ENCODE measurements at places on chromosomes 1 and 21. TPM values are rescaled to one million over a fixed set of nuclear protein-coding genes. Genes with fewer than 3 reads are reported as not detected.

DNA sequence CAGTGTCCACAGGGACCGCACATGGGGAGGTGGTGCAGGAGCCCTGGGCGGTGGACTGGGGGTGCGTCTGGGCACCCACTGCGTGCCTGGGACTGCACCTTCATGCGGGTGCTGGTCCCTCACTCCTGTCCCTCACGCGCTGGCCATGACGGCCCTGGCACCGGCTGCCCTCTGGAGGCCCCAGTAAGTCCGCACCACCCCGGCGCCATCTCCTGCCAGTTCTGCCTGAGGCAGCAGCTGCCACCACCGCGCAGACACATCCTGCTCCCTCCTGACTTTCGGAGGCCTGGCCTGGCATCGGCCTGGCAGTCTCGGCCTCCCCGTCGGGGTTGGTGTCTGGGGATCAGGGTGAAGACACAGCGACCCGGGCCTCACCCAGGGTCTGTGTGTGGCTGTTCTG, 64.8 kb downstream of the MORN1 start:
- H3K27me3 ChIP-seq = no peaks in the 10 kb centered on the region
- DNase-seq = no peak

DNA sequence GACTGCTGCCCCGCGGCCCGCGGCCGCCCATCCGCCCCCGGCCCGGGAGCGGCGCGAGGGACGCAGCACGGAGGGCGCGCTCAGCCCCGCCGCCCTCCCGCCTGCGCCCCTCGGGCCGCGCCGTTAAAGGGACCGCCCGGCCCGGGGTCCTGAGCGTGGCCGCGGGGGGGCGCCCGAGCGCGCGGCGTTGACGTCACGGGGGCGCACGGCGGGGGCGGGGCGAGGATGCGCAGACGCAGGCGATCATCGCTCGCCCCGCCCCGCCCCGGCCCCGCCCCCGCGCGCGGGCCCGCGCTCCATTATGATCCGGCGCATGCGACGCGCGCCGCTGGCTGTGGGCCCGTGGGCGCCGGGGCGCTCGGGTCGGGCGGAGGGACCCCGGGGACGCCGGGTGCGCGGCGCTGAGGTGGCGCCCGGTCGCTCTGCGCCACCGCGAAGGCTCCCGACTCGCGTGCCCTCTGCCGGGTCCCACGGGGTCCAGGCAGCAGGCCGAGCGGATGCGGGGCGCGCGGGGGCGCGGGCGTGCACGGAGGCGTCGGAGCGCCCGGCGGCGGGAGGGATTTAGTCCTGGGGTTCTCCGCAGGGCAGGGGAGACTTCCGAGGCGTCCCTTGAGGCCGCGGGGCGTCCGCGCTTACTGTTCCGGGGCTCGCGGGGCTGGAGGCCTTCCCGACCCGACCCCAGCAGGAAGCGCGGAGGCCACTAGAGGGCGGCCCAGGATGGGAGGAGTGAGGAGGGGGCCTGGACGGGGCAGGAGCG, at the start of gene DVL1:
DVL1 (minus strand) TSS at position 163 of the 757 bp plus-strand sequence. CDS start 353 bp downstream, outside the sequence.
- H3K27me3 ChIP-seq = peaks cover 25% of the 10 kb centered on the region
- DNase-seq = peak; percentile 72
- H3K4me3 ChIP-seq = peak within 1 kb of the TSS; percentile 74
- H3K36me3 ChIP-seq = no peaks in the 10 kb centered on the region
- peaks cover 22% of the 10 kb centered on the region for H3K4me1 ChIP-seq

FRRS1 gene
- total RNA-seq = 0.77 TPM

GALE gene
- 49.4 TPM for total RNA-seq

TMEM9 gene
- total RNA-seq = 22.5 TPM

DNA sequence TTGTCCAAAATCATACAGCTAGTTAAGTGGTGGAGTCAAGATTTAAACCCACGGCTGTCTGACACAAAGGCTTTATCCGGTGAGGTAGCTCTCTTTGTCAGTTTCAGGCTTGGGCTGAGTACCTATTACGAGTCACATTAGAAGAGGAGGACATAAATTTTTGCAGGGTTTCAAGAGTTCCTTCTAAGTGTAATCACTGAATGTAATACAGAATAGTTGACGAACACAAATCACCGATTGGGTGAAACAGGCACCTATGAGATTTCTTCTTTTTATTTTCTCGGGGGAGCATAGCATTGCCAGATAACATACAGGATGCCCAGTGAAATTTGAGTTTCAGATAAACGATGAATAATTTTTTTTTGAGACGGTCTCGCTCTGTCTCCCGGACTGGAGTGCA, 847 bp downstream of the PSMD4 start:
- DNase-seq = peak; percentile 18
- peaks cover 6% of the 10 kb centered on the region for H3K36me3 ChIP-seq
- peaks cover 2% of the 10 kb centered on the region for H3K27me3 ChIP-seq
- H3K4me1 ChIP-seq = peaks cover 25% of the 10 kb centered on the region

NID1 gene
- total RNA-seq = 0.07 TPM

HRNR gene
- total RNA-seq = not detected

DNA sequence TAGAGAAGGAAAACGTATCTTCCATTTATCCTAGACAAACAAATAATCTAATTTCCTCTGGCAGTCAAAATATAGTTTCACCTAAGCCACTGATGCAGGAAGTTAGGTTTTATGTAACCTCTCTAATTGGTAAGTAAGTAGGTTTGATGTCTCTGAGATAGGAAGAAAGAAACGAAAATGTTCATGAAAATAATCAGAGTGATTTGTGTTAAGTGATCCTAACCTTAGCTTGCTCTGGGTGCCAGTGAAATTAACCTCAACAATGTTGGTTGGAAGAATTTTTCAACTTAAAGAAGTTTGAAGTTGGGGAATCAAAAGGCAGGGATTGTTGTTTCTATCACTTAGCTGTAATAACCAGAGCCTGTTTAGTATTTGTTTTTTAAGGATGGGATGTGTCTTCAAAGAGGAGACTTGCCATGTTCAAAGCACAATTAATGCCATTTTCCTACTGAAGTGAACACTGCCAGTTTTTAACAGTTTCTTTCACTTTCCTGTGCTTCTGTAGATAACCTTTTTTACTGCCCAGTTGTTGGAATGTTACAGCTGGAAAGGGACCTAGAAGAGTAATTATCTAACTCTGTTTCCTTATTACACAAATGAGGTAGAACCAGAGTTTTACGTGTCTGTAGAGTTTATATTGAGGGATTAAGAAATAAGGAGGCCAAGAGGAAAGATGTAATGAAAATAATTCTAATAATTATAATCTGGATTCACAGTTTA, 18.4 kb downstream of the HIPK1 start:
- peaks cover 65% of the 10 kb centered on the region for H3K4me1 ChIP-seq
- no peak for DNase-seq
- peak overlapping the region; percentile 74 for H3K27ac ChIP-seq
- peak overlapping the region; percentile 31 for H3K4me3 ChIP-seq

GRCh38 chr1:160540859-160541233, 17.8 kb upstream of the SLAMF6 start:
- H3K27ac ChIP-seq = peak overlapping the region; percentile 95
- no peak for DNase-seq
- H3K4me3 ChIP-seq = peak overlapping the region; percentile 46

GRCh38 chr1:234597894-234598293, 12.1 kb downstream of the IRF2BP2 start:
- H3K4me1 ChIP-seq = peaks cover 49% of the 10 kb centered on the region
- peaks cover 10% of the 10 kb centered on the region for H3K36me3 ChIP-seq
- H3K27me3 ChIP-seq = no peaks in the 10 kb centered on the region
- DNase-seq = peak; percentile 72

GRCh38 chr1:220409771-220410595, 118.0 kb upstream of the MARK1 start:
- H3K27ac ChIP-seq = no peak overlapping the region
- no peaks in the 10 kb centered on the region for H3K4me1 ChIP-seq
- H3K27me3 ChIP-seq = peaks cover 11% of the 10 kb centered on the region
- H3K4me3 ChIP-seq = no peak overlapping the region

- H3K4me1 ChIP-seq = no peaks in the 10 kb centered on the region
- no peak for DNase-seq
- peaks cover 11% of the 10 kb centered on the region for H3K27me3 ChIP-seq
- no peak overlapping the region for H3K27ac ChIP-seq
- H3K36me3 ChIP-seq = no peaks in the 10 kb centered on the region
- no peak overlapping the region for H3K4me3 ChIP-seq
These were observed 102.8 kb upstream of the WNT4 start for GRCh38 chr1:22245726-22246125.

DNA sequence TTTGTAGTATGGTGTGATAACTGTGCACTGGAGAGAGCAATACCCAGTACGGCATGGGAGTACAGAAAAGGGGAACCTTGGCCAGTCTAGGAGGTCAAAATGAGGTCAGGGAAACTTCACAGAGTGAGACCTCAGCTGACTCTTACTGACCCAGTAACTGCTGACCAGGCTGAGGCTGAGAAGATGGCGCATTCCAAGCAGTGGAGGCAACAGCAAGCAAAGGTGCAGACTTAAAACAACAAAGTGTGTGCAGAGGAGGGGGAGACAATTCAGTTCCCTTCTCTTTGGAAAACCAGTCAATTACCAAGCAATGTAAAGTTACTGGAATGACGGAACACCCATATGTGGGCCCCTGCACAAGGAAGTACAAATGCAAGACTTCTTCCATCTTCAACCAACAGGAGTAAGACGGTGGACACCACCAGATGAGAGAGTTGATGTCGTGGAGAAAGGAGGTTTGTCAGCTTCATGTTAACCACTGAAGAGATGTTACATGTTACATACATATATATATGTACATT, 54.6 kb upstream of the PRDX6 start:
- no peak overlapping the region for H3K27ac ChIP-seq
- no peak for DNase-seq
- H3K27me3 ChIP-seq = no peaks in the 10 kb centered on the region
- no peak overlapping the region for H3K4me3 ChIP-seq
- H3K4me1 ChIP-seq = peaks cover 8% of the 10 kb centered on the region
- H3K36me3 ChIP-seq = no peaks in the 10 kb centered on the region

- no peak overlapping the region for H3K4me3 ChIP-seq
- H3K36me3 ChIP-seq = no peaks in the 10 kb centered on the region
- H3K4me1 ChIP-seq = no peaks in the 10 kb centered on the region
- no peak for DNase-seq
- H3K27ac ChIP-seq = no peak overlapping the region
- H3K27me3 ChIP-seq = no peaks in the 10 kb centered on the region
These were observed 139.0 kb upstream of the TMEM51 start for GRCh38 chr1:15014516-15014915.

OBSCN gene
- total RNA-seq = 14.3 TPM

DNA sequence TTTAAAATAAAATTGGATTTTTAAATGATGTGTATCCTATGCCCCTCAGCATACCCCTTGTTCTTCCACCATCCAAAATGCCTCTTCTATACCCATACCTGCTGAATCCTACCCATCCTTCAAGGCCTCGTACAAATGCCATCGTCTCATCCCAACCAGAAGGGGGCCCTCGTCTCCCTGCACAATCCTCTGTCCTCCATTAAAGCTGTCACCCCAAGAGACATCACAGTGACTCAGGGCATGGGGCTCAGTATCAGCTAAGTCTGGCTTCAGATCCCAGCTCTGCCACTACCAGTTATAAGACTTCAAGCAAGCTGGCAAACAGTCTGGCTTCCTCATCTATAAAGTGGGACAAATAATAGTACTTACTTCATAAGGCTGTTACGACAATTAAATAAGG, 23.8 kb downstream of the IGFN1 start:
- H3K4me1 ChIP-seq = no peaks in the 10 kb centered on the region
- no peak overlapping the region for H3K4me3 ChIP-seq
- H3K36me3 ChIP-seq = no peaks in the 10 kb centered on the region

Data from activated CD4-positive, alpha-beta memory T cell treated with anti-CD3 and anti-CD28 coated beads for 36 hours (primary cell).